ENCODE measurements at places on chromosomes 2 and 18.

GRCh38 chr18:50092245-50092805 is 102.6 kb downstream of the MYO5B start:
- no peak for DNase-seq

- DNase-seq = no peak
These were observed 2.2 kb downstream of the HMSD start for GRCh38 chr18:63951302-63951705.

DNA sequence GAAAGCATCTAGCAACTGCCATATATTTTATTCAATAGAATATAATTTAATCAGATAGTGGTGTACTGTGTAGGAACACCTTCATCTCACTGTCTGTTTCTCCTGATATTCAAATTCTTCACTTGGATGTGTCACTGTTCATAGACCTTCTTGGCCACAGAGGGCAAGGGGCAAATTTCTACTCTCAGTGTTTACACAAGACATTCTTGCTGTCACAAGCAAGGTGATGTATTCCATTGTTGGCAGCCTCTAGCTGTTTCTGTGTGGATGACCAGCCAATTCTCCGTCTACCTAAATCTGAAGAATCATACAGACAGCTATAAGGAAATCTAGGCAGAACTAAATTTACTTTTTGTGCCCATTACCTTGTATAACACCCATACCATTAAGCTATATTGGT is 948.3 kb downstream of the CNTNAP5 start:
- DNase-seq = no peak

DNA sequence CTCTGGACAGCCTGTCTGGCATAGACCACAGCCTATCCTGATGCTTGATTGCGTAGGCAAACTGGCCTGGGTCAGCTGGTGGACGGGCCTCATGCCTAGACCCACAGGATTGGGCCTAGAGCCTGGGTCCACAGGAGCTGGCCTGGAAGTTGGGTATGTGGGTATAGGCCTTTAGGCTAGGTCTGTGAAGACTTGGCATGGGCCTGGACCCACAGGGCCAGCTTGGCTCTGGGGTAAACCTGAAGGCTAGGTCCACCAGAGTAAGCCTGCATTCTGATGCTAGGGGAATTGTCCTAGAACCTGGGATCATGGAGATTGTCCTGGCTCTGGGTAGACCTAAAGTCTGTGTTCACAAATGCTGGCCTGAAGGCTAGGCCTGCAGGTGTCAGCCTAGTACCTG is 1293.7 kb downstream of the CNTNAP5 start:
- no peak for DNase-seq

- DNase-seq = no peak
These were observed 409.5 kb upstream of the POU3F3 start for GRCh38 chr2:104444392-104444791.

DNA sequence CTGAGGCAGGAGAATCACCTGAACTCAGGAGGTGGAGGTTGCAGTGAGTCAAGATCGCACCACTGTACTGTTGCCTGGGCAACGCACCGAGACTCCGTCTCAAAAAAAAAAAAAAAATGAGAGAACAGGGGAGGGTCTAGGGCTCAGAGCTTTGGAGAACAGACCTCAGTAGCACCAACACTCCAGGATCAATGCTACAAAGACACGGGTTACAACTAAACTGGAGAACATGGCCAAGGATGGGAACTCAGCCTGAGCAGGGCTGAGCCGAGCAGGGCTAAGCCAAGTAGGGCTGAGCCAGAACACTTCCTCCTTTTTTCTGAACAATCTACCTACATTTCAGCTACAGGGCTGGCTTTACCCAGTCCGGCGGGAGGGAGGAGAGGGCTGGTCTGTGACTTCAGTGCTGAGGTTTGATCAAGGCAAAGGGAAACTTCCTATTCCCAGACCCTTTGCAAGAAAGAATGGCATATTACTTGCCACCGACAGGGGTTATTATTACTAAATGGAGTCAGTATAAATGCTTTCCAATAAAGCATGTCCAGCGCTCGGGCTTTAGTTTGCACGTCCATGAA is 2.9 kb upstream of the CASP8 start:
- no peak for DNase-seq

GRCh38 chr2:212814941-212815340 is 276.3 kb upstream of the ERBB4 start:
- no peak for DNase-seq

- no peak for DNase-seq
These were observed 144.1 kb downstream of the SMAD7 start for GRCh38 chr18:48806551-48807261.
